Lung (tissue), 17 donors: ENCODE measurements at places on chromosomes 7 and 10. TPM values are rescaled to one million over a fixed set of nuclear protein-coding genes. Genes with fewer than 3 reads are reported as not detected.

The PON1 gene
- total RNA-seq: 0.98 TPM

GRCh38 chr10:24318517-24318916 lies 109.6 kb downstream of the KIAA1217 start:
- no peak for DNase-seq

DNA sequence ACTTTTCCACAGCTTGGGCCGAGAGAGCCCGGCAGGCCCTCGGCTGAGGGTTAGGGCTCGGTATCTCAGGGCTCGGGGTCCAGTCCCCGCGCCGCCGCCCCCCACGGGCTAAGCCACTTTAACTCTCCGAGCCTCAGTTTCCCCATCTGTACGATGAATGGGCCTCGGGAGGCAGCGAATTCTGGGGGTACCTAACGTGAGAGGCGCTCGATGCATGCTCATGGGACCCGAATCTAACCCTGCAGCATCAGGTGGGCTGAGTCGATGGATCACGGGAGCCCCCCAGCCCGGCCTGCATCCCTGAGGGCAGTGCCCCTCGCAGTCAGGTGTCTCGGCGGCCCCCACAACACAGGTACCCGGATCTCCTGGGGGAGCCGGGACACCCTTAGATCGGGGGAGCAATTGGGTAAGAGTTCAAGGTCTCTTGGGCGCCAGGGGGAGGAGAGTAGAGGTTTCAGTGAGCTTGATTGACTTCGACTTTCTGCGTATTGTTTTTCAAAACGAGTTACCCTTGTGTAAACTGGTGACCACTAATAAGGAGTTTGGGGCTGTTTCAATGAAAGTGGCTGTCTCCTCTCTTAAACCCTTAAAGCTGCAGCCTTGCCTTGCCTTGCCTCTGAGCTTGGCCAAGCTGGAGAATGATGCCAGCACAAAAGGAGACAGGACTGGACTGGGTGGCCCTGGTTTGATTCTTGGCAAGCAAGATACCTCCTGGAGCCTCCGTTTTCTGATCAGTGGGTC lies 631 bp downstream of the POR start:
- DNase-seq: no peak

The HECW1 gene
- 0.21 TPM for total RNA-seq

GRCh38 chr10:75166623-75166972 lies 44.0 kb upstream of the VDAC2 start:
- no peak for DNase-seq

DNA sequence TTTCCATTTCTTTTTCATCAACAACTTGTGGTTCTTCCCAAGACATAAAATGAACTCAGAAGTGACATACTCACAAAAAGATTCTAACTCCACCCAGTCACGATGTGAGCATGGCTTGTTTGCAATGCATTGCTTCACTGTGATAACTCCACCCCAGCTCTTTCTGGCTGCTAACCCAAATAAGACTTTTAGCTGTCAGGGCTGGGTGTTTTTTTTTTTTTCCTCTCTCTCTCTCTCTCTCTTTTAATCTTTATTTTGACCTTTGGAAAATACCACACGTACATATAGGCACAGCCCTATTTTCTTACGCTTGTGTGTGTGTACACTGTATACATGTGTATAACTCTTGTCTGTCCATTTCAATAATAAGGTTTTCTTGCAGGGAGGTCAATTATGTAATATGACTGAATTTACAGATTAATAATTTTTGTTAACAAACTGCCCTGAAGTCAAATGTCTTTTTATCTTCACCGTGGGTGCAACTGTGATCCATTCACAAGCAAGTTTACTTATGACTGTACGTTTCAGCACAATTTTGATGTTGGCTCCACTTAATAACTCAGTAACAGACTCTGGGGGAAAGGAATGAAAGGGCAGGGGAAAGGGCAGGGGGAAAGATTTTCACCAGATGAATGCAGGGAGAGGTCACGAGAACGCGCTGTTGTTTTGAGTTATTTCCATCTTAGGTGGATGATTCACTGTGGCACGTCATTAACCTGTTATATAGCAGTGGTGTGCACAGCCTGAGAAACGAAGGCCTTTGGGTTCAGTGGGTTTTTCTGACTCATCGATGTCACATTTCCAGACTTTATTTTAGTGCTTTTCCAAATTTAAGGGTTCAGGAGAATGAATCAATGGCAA lies 49.1 kb downstream of the APBB1IP start:
- peak; percentile 9 for DNase-seq

The C7orf57 gene
- total RNA-seq: 9.4 TPM

DNA sequence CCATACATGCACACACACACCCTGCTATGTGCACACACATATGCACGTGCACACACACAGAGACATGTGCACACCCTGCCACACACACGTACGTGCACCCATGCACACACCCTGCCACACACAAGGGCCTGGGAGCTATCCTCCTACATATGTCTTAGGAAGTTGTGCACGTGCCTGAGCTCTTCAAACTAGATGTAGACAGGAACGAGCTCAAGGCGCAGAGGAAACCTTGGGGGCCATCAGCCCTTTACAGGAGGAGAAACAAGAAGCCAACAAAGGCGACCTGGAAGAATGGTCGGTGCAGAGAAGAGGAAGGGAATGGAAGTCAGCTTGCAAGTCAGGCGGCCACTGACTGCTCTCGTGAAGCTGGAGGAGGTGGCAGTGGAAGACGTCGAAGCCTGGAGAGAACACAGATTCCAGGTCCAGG lies 58.7 kb downstream of the AOC1 start:
- DNase-seq: no peak

DNA sequence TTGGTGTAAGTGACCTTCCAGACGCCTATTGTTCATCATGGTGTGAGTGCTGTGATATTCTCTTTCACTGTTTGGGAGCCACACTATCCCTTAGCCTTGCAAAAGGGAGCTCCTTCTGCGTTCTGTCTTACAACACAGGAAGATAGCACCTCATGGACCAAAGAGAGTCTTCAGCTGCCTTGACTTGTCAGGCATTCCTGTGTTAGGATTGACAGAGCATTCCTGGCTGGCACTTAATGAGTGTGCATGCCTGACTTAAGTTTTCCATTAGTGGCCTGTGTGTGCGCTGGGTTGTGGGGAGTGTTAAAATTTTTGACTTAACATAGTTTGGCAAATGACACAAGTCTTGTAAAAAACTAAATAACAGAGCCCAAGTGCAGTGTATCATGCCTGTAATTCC lies 21.9 kb upstream of the MSRB2 start:
- DNase-seq: no peak

The SLC13A1 gene
- not detected for total RNA-seq

DNA sequence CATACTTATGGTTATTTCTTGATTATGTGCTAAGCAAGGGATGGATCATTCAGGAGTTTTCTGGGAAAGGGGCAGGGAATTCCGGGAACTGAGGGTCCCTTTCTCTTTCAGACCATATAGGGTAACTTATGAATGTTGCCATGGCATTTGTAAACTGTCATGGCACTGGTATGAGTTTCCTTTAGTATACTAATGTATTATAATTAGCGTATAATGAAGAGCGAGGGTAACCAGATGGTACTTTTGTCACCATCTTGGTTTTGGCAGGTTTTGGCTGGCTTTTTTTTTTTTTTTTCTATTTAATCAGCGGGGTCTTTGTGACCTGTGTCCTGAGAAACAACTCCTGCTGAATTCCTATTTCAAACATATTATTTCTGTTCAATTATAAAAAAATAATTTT lies 237.6 kb upstream of the PTER start:
- DNase-seq: no peak

The KIAA1549 gene
- 5.8 TPM for total RNA-seq

The ZNF804B gene
- total RNA-seq: not detected

DNA sequence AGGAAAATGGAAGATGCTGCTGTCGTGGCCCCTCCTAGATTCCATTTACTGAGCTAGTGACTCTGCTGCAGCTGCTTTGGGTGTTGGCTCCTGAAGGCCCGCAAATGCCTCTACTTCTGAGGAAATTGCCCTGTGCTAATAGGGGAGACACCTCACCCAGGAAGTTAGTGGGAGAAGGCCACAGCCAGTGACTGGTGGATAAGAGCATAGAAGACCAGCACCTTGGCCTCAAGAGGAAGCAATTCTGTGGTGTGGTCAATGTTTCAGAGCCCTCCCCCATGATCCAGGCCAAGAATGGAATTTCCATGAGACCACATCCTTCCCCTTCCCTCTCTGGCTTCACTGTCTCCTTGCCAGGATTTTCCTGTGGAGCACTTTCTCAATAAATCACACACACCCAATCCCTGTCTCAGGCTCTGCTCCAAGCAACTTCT lies 25.0 kb upstream of the FZD1 start:
- DNase-seq: peak; percentile 88

The SFTPA2 gene
- 921 TPM for total RNA-seq

GRCh38 chr10:58578366-58578765 lies 65.7 kb downstream of the BICC1 start:
- no peak for DNase-seq

DNA sequence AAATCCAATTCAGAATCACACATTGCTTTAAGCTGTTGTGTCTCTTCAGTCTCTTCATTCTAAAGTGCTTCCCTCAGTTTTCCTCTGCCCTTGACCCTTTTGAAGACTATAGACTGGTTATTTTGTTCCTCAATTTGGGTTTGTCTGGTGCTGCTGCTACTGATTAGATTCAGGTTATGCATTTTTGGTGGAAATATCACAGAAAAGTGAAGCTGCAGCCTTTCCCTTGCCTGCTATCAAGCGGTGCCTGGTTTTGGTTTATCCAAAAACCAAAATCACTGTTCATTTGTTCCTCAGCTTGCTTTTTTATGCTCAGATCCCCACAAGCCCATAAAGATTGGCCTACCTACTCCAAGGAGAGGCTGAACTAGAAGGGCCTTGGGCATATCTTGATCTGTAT lies 55.2 kb downstream of the ELMO1 start:
- no peak for DNase-seq

GRCh38 chr10:92274071-92274470 lies 16.8 kb downstream of the CPEB3 start:
- no peak for DNase-seq

DNA sequence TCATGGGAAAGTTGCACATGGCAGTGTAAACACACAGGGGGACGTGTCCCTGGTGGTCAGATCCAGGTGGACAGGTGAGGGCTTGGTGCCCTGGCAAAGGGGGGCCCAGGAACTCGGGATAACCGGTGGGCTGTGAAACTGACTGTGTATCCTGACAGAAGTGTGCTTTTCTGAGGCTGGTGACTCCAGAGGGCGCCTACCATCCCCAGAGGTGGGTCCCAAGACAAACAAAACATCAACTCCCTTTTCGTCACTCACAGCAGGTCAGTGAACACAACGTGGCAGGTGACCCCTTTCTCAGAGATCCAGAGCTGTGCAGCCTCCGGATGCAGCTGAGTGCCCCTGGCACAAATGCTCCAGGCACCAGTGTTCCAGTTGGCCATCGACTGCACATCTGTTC lies 56.0 kb upstream of the DDC start:
- no peak for DNase-seq

The GRM3 gene
- 0.17 TPM for total RNA-seq

- DNase-seq: no peak
Measured at GRCh38 chr10:65670087-65670486, 1255.7 kb upstream of the LRRTM3 start.

- DNase-seq: no peak
Measured at GRCh38 chr7:150629347-150629746, 2.8 kb downstream of the GIMAP6 start.

GRCh38 chr7:155303897-155304296 lies 6.2 kb downstream of the INSIG1 start:
- no peak for DNase-seq

The VSTM2A gene
- not detected for total RNA-seq

The FAM13C gene
- total RNA-seq: 9.5 TPM

The LZTS2 gene
- 53.2 TPM for total RNA-seq

The PNLIPRP1 gene
- not detected for total RNA-seq
